ENCODE measurements at places on chromosomes 1 and 21.

DNA sequence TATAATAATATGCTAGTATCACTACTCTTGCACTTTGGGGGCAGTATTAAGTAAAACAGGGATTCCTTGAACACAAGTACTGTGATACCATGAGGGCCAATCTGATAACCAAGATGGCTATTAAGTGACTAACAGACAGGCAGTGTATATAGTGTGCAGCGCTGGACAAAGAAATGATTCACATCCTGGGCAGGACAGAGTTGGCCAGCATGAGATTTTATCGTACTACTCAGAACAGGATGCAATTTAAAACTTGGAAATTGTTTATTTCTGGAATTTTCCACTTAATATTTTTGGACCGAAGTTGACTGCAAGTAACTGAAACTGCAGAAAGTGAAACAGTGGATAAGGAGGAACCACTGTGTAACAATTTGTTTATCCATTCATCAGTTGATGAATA lies 74.6 kb downstream of the DNTTIP2 start:
- DNase-seq = no peak

GRCh38 chr1:89995598-89996449 lies 914 bp downstream of the ZNF326 start:
- peak; percentile 29 for DNase-seq

- no peak for DNase-seq
These were observed 3.2 kb downstream of the B4GALT2 start for GRCh38 chr1:43982241-43982640.

DNA sequence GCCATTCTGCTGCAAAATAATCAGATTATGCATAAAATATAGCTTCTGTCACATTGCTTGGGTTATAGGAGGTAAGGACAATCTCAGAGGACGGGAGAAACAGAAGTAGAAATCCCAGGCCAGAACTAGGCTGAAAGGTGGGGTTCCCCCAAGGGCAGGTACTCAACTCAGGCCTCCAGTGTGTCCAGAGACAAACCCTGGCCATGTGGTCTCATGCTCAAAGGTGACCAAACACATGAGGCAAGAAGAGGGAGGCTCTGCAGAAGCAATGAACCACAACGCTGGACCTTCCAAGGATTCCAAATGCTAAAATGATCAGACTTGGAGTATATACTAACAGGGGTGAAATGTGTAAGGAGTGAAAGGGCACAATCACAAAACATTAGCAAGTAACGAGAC lies 103.8 kb downstream of the DMRTB1 start:
- no peak for DNase-seq

GRCh38 chr1:28395181-28395580 lies 25.6 kb downstream of the PHACTR4 start:
- DNase-seq = no peak

DNA sequence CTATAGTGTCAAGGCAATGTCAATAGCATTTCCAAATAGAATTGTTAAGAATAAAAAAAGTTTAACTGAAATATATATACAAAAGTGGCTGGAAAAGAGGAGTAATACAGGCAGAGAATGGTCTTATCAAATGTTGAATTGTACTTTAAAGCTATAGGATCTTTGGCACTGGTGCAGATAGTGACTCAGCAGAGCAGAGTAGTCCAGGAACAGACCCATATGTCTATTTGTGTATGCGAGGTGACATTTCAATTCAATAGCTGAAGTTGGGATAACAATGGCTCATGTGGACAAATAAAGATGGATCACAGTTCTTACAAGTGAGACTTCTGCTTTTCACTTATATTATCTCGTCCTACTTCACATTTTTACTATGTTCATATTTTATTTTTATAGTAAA lies 543.0 kb upstream of the B3GALT2 start:
- no peak for DNase-seq

DNA sequence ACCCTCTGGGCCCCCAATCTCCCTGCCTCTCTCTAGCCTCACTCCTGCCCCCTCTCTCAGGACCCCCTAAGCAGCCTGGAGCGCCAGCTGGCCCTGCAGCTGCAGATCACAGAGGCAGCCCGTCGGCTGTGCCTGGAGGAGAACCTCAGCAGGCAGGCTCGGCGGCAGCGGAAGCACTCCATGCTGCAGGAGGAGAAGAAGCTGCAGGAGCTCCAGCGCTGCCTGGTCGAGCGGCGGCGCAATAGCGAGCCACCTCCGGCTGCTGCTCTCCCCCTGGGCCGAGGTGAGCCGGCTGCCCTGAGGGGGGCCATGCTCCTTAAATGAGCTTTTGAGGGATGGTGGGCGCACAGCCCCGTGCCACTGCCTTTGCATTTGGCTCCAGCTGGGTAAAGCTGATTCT lies 6.2 kb downstream of the INAVA start:
- DNase-seq = no peak

DNA sequence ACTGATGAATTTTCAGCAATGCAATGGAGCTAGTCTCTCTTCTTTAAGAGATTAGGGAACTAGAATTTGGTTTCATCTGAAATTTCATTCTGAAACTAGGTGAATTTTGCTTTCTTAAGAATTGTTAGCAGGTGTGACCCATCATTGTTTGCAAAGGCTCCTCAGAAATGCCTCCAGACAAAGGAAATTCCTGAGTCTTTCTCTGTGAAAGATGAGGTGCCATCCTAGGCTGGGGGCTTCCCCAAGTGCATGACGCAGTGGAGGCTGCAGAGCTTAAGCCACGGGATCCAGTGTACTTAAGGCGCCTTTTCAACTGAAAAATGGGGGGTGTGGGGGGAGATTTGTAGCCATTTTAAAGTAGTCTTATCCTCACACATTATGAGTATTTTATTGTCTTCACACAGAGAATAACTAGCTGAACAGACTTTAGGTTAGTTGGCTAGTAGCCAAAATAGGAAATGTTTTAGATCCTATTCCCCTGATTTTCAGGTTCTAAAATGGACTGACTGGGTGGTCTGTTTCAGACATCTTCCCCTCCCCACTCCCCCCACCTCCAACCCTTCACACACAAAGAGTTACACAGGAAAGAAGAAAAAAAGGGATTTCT lies 202.0 kb downstream of the NFIA start:
- no peak for DNase-seq

All from NCI-H524 (cell line).